NCI-H345 (cell line): ENCODE measurements at places on chromosomes 5 and 9.
A peak's percentile ranks its signal among the peaks of the same experiment; 100 is the strongest.

DNA sequence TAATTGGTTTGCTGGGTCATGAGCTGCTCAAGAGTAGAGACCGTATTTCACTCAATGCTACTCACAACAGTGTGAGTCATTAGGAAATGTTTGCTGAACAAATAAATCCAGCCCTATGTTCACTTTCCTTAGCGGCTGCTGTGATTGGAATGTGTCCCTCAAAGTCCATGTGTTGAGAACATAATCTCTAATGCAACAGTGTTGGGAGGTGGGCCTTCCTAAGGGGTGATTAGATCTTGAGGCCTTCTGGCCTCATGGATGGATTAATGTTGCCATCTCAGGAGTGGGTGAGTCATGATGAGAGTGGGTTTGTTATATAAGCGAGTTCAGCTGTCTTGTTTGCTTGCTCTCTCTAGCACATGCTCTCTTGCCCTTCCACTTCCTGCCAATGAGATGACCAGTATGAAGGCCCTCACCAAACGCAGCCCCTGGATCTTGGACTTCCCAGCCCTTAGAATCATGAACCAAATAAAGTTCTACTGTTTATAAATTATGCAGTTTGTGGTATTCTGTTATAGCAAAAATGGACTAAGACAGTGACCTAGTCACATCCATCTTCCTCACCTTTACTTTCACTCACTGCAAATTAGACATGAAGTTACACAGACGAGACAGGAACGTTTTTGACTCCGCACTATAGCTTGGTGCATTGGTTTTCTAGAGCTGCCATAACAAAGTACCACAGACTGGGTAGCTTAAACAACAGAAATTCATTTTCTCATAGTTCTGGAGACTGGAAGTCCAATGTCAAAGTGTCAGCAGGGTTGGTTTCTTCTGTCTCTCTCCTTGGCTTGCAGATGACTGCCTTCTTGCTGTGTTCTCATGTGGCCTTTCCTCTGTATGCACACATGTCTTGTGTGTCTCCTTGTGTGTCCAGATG is 50.9 kb upstream of the FAM169A start:
- DNase-seq = peak; percentile 10

DNA sequence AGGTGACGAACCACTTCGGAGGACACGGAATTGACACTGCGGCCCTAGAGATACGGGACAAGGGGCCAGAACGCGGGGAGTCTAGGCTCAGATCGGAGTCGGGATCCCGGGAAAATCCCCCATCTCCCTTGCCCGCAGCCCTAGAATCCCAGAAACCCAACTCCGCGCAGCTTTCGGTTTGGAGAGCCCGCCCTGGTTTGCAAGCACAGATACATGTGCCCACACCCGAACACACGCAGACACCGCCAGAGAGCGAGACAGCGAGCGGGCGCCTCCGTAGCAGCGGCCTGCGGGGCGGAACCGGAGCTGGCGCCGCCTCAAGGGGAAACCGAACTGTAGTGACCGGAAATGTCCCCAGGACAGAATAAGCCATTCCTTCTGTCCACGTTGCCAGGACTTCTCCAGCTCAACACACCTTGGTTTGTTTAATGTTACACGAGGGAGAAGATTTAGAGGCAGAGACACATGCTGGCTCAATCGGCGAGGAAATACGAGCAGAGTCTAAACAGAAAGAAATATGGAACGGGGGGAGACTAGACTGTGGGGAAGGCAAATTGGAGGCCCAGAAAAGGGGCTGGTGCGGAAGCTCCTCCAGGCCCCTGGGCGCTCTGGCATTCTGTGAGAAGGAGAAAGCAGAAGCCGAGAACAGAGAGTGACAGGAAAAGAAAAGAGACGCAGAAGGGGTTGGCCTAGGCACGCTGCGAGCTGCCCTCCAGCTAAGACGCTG is 2.9 kb upstream of the PAX5 start:
- DNase-seq = no peak

- no peak for DNase-seq
Observed at GRCh38 chr9:7242126-7242525, 484.4 kb downstream of the KDM4C start.

DNA sequence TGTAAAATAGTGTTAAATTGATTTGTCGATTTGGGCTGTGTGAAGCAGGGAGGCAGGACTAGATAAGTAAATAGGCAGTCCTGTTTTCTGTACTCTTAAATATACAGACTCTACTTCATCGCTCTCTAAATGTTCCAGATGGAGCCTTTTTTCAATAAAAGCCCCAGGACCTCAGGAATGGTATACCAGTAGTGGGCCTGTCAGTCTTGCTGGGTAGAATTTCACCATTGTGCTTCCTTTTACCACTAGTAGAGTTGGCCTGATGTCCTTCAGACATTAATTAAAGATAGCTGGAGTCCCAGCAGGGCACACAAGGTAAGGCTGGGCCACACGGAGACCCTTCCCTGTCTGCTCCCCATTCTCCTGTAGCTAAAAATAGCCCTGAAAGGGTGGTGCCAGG is 6.0 kb downstream of the SNX18 start:
- DNase-seq = no peak

DNA sequence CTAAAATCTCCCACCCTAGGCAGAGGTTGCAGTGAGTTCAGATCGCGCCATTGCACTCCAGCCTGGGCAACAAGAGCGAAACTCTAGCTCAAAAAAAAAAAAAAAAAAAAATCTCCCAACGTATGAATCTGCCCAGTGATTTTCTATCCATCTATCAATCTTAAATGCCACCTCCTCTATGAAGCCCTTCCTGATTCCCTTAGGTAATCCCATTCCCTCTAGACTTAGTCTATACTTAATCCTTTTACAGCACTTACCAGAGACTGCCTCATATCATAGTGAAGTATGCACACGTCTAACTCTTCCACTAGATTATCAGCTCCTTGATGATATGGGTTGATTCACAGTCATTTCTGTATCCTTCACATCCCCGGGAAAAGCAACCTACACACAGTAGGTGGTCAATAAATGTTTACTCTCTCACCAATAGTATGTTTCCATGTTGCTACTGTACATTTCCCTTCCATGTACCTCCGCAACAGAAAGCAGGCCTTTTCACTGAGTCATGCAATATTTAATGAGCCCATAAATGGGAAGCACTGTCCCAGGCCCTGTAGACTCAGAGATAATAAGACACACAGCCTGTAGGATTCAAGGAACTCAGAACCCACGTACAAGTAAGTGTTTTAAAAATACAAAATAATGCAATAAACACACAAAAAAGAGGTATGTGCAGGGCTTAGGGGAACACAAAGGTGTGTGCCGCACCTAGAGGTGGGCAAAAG is 1.2 kb downstream of the DROSHA start:
- no peak for DNase-seq

DNA sequence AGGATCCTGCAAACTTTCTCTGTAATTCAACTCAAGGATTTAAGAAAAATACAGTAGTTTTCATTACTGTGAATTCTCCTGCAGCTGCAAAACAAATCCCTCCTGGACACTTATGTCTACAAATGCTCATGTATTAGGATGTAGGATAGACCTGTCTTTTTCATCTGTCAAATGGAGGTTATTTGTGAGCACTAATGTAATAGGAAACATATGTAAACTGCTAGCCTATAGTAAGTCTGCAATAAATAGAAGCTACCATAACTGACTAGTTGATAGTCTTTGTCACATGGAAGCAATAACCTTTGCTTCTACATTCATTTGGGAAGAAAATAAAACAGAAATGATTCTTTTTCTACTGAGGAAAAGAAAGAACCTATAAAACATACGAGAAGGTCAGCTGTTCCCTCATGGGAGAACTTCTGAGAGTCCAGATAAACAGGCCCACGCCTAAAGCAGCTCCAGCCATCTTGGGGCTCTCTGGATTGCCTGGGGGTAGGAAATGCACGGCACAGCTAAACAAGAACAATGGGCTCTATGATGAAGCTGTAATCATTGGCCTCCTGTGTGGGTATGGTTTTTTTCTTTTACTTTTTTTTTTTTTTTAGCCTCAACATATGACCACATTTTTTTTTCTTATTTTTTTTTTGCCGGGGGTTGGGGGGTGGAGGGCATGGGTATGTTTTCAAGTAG is 6.2 kb downstream of the KCNV2 start:
- no peak for DNase-seq

DNA sequence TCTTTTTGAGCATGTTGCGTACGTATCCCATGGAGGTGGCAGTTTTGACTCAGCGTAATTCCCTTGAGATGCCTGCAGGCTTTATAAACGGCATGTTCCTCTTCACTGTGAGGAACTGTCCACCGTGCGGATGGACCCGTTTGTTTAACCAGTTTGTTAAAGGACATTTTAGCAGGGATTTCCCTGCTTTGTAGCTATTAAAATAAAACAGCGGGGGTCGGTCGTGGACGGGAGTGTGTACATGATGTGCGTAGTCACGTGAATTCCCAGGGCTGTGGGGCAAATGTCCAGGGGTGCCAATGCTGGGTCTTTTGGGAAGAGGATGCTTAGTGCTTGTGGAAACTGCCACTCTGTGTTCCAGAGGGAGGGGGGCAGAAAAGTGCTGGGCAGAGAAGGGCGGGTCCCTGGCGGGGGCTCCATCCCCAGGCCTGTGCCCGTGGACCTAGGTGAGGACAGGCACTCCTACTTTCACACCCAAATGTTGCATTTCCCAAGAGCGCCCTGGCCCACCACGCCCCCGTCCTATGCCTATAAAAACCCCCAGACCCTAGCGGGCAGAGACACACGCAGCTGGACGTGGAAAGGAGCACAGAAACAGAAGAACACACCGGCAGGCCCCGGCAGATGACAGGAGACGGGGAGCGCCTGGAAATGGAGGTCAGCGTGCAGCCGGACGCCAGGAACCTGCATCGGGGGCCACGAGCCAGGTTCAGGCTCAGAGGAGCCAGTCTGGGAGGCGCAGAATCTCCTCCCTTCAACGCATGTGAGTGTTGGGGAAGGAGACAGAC is 4.0 kb upstream of the TERT start:
- no peak for DNase-seq

DNA sequence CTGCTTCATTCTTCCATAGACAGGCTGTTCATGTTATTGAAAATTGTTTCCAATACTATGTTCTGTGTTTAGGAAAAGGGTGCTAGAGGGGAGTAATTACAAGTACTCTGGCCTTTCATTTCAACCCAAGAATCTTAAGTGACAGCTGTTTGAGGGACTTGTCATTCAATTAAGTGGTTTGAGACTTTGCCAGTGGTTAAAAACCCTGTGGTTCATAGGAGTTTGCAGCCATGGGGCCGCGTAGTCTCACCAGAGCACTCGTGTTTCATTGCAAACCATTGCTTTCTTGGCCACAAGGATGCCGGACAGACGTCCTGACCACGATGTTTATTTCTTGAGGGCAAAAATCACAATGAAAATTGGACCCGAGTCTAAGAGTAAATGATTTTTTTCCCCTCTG is 248.8 kb downstream of the NNT start:
- no peak for DNase-seq

- DNase-seq = no peak
Observed at GRCh38 chr5:111689357-111689935, 67.5 kb downstream of the NREP start.

- no peak for DNase-seq
Observed at GRCh38 chr5:400282-401145, 42.5 kb upstream of the EXOC3 start.

- DNase-seq = no peak
Observed at GRCh38 chr5:149824120-149824519, 94.0 kb downstream of the PPARGC1B start.

GRCh38 chr9:34996181-34996904 is 6.8 kb downstream of the DNAJB5 start:
- DNase-seq = no peak

DNA sequence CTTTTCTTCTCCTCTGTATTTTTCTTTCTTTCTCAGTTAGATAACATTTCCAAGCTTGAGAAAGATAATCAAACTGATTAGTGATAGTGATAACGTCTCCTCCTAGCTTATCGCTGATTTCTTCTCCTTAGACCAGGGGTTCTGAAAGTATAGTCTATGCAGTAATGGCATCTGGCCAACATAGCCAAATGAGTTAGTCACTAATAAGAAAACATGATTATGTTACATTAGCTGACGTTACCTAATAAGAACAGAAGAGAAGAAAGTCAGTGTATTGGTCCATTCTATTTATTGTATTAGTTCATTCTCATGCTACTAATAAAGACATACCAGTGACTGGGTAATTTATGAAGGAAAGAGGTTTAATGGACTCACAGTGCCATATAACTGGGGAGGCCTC is 111.2 kb downstream of the STRBP start:
- no peak for DNase-seq

GRCh38 chr5:145362266-145362665 is 472.9 kb downstream of the PRELID2 start:
- DNase-seq = no peak

DNA sequence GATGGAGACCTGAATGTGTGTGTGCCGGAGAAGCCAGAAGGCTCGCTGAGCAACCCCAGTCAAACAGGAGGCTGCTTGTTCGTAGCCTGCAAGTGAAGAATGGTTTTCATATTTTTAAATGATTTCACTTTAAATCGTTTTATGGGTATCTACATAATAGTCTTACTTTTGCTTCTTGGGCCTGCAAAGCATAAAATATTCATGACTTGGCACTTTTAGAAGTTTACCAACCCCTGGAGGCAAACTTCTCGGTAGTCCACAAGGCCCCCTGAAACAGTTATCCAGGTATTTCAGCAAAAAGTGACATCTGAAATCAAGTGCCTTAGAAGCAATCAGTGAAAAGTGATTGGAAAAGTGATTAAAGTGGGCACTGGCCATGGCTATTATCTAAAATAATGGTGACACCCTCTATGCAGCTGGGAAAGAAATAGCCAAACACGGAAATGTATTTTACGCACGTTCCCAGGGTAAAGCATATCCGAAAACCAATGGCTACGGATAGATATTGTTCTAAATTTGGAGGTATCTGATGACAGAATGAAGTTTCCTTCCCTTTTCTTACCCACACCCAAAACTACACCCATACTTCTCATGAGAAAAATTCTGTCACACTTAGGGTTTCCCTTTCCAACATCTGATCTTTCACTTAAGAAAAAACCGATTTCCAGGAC is 39.0 kb downstream of the RAPGEF1 start:
- no peak for DNase-seq

DNA sequence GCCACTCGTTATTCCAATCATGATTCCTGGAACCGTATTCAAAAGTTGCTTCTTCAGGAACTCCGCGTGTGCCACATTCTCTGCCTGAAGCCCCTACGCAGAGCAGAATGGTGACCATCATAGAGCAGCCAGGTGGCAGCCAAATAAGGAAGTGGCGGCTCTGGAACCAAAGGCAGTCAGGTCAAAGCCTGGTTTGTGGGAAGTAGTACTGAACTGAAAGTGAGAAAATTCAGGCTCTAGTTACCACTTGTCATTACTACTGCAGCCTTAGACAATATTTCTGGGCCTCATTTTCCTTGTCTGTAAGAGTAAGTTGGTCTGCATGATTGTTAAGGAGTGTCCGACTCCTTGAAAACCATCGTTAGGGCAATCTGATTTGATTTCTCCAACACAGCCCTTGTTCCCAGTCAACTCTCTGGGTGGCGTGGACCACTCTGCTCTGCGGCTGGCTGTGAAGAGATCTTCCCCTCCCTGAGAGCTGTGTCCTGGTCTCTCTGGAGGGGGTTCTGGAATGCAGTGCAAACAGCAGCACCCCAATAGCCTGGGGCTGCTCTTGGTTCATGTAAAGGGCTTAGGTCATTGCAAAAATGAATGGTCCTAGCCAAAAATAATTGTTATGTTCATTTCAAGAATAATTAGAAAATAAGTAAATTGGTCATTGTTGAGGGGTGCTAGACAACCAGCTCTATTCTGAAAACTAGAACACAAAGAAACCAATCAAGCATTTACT is 102.4 kb downstream of the MED27 start:
- no peak for DNase-seq
